Caki2 (cell line): ENCODE measurements at places on chromosomes 2 and 18. TPM values are rescaled to one million over a fixed set of nuclear protein-coding genes. Genes with fewer than 3 reads are reported as not detected.

PLEK gene
- total RNA-seq = 1.2 and 4.3 TPM in 2 replicates

ZC3H6 gene
- total RNA-seq = 0.70 and 8.6 TPM in 2 replicates

TTN gene
- total RNA-seq = under 0.01 TPM in 1 of 2 replicates, not detected in the other

- no peak for DNase-seq
Measured at GRCh38 chr2:7661502-7661901, 744.3 kb downstream of the RNF144A start.

- no peak for DNase-seq
Measured at GRCh38 chr2:221390878-221391277, 181.2 kb downstream of the EPHA4 start.

- DNase-seq = no peak
Measured at GRCh38 chr18:5918205-5918858, 23.0 kb upstream of the TMEM200C start.

GRCh38 chr2:21223618-21224017 is 99.8 kb downstream of the TDRD15 start:
- DNase-seq = no peak

GRCh38 chr2:60359569-60359968 is 193.9 kb downstream of the BCL11A start:
- no peak for DNase-seq

DNA sequence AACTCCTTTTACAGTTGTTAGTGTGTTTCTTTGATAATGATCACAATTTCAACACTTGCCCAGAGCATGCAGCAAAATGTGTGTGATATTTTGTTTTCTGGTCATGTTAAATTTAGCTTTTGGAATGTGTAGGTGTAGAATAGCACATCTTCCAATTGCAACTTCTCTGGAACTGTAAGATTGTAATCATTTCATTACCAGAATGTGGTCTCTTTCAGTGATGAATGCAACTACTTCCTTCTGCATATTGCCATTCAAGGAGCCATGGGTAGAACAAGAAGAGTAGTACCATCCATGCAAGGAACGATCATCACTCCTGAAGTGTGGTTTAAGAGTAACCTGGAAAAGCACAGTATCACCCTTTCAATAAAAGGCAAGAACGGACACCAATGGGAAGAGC is 548.8 kb upstream of the ZNF804A start:
- DNase-seq = no peak

- no peak for DNase-seq
Measured at GRCh38 chr2:102120701-102121159, 21.8 kb upstream of the IL1R1 start.

- no peak for DNase-seq
Measured at GRCh38 chr2:1222056-1222455, 191.2 kb upstream of the TPO start.

- DNase-seq = no peak
Measured at GRCh38 chr18:35484034-35484433, 13.7 kb downstream of the INO80C start.

DNA sequence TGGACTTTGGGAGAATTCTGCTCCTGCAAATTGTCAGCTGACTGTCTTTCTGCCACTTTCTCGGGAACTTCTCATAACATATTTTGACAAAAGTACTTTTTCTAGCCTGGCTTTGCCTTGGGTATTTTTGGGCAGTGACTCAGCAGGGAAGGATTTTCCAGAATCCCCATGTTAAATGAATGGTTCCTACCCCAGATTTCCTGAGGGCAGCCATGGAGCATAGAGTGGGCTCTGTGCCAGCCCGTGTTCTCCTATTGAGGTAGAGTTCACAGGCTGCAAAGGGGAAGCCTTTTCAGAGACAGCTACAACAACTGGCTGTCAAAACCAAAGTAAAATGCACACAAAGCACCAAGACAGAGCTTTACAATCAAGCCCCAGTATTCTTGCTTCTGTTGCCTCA is 59.8 kb downstream of the BMP10 start:
- no peak for DNase-seq
